ENCODE measurements at places on chromosomes 11 and 22.

- DNase-seq: no peak
These were observed 1124.6 kb downstream of the JRKL start for GRCh38 chr11:97514446-97514845.

- DNase-seq: no peak
These were observed 94.9 kb downstream of the MORC2 start for GRCh38 chr22:30873661-30874060.

- DNase-seq: no peak
These were observed 84.6 kb upstream of the FAT3 start for GRCh38 chr11:92140021-92140420.

GRCh38 chr11:119647254-119647653 lies 81.7 kb downstream of the NECTIN1 start:
- DNase-seq: no peak

- DNase-seq: no peak
These were observed 11.6 kb downstream of the CD59 start for GRCh38 chr11:33724644-33725035.

Measured in left colon (tissue), 2 donors.